ENCODE measurements at places on chromosomes 11 and 22.
A peak's percentile ranks its signal among the peaks of the same experiment; 100 is the strongest.

- no peak for DNase-seq
These were observed 169.4 kb upstream of the ZBED5 start for GRCh38 chr11:11027288-11027687.

- no peak for DNase-seq
These were observed 496.0 kb upstream of the LARGE1 start for GRCh38 chr22:34416022-34416860.

GRCh38 chr11:65308281-65308891 lies 6.3 kb upstream of the CDC42EP2 start:
- no peak for DNase-seq

- DNase-seq, result no peak
These were observed 11.4 kb upstream of the SEC14L3 start for GRCh38 chr22:30483169-30483568.

- no peak for DNase-seq
These were observed 75.2 kb downstream of the RTL6 start for GRCh38 chr22:44422746-44423380.

GRCh38 chr11:68584991-68585524 lies 99.3 kb upstream of the GAL start:
- DNase-seq, result no peak

DNA sequence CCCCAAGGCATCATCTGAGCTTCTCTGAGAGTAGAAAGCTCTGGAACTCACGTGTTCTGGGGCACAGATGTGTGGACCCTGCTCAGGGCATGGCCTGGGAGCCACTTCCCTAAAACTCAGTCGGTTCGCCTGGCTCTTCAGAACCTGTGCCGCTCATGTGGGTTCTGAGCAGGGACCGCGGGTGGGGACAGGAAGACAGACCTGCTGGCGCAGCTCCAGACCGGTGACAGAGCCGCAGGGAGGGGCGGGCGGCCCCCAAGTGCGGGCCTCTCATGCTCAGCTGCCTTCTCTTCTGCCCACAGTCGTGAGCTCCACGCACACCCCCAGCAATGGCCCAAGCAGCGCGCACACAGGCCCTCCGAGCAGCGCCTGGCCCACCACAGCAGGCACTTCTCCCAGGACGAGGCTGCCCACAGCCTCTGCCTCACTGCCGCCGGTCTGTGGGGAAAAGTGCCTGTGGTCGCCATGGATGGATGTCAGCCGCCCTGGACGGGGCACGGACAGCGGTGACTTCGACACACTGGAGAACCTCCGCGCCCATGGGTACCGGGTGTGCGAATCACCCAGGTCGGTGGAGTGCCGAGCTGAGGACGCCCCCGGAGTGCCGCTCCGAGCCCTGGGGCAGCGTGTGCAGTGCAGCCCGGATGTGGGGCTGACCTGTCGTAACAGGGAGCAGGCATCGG lies 24.2 kb downstream of the MUC5AC start:
- DNase-seq, result no peak

DNA sequence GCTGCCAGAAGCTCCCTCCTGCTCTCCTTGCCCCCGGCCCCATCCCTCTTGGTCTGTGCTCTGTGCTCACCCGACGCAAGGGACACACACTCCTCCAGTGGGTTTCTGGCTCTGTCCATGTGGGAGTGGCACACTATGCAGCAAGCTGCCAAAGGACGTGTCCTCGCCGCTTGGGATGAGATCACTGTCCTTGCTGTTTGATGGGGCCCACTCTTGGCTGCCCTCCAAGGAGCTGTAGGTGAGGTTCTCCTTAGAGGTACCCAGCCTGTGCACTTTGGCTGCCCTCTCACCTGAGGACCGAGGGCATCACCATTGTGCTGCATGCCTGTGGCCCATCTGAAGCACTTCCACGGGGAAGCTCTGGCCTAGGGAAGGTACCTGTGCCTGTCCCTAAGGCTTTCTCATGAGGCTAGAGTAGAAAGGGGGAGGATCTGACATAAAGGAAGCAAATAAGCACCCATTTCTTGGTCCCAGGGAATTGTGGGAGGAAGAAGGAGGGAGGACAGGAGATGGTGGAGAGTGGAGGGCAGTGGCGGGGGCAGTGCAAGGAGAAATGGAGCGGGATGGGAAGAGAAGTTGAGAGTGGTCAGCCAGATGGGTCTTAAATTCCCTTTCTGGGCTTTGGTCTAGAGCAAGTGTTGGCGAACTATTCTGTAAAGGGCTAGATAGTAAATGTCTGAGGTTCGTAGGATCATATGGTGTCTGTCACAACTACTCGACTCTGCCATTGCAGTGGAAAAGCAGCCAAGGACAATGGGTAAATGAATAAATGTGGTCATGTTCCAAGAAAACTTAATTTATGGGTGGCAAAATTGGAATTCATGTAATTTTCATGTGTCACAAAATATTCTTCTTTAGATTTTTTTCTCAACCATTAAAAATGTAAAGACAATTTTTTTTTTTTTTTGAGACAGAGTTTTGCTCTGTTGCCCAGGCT lies 47.0 kb upstream of the AMPD3 start:
- no peak for DNase-seq

DNA sequence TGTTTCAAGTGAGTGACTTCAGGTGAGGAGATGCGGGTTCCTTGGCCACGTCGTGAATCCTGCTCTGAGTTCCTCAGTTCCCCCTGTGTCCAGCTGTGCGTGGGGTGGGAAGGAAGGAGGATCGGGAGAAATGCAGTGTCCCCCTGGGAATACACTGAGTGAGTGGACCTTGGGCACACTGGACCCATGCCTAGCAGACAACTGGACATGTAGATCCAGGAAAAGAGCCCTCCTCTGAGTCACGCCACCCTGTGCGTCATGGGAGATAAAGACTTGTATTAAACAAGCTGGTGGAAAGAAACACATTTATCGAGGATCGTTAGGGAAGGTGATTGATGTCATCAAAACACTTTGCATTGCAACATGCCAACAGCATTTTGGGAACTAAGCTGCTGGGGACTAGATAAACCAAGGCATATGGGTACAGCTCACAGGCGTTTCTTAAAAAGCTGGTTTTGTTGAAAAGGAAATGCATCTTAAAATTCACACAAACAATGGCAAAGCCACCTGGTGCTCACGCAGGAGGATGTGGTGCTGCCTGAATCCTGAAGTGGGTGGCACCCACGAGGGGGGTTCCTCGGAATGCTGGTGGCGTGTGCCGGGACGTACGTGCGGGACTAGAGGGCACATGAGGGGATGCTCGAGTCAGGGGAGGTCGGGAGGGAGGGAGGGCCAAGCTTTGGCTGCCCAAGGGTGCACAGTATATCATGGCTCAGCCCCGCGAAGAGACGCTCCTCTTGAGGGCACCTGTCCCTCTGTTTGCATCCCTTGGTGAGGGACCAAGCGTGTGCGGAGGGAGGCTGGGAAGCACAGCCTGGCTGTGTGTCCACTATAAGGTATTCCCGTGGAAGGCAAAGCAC lies 303.5 kb downstream of the TBC1D22A start:
- peak; percentile 34 for DNase-seq

GRCh38 chr11:122721201-122721963 lies 65.9 kb downstream of the UBASH3B start:
- DNase-seq, result no peak

GRCh38 chr11:103897160-103897936 lies 139.1 kb upstream of the DDI1 start:
- DNase-seq, result no peak

GRCh38 chr11:114972105-114972504 lies 293.8 kb downstream of the NXPE2 start:
- DNase-seq, result no peak

GRCh38 chr11:79437981-79438630 lies 2.7 kb downstream of the TENM4 start:
- DNase-seq, result peak; percentile 48

DNA sequence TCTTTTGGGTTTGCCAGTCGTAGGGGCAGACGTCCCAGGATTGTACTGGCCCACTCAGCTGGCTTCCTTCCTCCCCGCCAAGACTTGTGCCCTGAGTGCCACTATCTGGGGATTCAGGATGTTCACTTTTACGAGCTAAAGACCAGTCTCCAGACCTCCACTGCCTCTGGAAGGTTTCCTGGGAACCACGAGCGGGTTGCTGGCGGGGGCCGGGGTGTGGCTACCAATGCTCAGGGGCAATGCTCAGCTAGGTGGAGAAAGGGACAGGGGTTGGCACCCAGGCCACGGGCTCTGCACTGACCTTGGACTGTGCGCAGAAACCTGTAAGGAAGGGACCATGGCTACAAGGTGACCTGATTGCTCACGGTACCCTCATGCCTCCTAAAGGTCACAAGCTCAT lies 2.2 kb downstream of the NEFH start:
- DNase-seq, result no peak

Measured in activated CD8-positive, alpha-beta memory T cell treated with anti-CD3 and anti-CD28 coated beads, Interleukin-2, amount 50 U/mL, for 48 hours (primary cell).